ENCODE measurements at places on chromosomes 2 and 18.

DNA sequence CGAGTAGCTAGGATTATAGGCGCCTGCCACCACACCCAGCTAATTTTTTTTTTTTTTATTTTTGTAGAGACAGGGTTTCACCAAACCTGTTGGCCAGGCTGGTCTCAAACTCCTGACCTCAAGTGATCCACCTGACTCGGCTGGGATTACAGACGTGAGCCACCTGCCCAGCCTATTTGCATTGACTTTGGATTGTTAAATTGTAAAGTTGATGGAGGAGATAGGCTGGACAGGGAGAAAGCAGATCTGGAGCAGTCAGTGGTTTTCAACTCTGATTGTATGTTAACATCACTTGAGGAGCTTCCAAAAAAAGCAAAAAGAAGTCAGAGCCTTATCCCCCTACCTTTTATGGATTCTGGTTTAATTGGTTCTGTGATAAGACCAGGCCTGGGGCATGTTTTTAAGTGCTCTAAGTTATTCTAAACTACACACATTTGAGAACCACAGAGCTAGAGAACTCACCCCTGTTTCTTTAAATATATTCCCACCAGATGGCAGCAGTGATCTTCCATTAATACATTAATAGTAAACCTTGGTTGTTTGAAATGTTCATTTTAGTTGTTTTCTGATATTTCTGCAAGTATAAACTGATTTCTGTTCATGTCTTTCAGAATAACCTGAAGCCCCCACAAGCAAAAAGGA lies 7.5 kb downstream of the C2orf49 start:
- DNase-seq = peak; percentile 84

- peak; percentile 80 for DNase-seq
Measured at GRCh38 chr2:227406177-227407031, 18.7 kb upstream of the SCYGR1 start.

GRCh38 chr2:152227969-152228592 lies 52.5 kb upstream of the STAM2 start:
- DNase-seq = no peak

DNA sequence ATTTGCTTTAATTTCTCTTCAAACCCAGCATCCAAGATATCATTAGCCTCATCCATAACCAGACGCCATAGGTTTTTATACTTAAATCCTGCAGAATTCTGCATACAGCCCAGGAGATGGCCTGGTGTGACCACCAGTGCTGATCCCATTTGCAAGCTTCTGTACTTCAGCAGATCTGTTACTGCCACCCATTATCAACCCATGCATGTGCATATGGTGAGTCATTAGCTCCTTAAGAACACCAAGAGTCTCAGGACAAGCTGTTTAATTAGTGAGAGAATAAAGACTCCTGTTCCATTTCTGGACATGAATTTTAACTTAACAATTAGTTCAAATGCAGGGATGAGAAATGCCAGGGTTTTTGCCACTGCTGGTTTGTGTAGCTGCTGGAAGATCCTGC lies 110.7 kb upstream of the TANK start:
- no peak for DNase-seq

GRCh38 chr2:217909156-217909820 lies 93.5 kb downstream of the TNS1 start:
- DNase-seq = no peak

- DNase-seq = no peak
Measured at GRCh38 chr18:24009651-24010333, 4.8 kb upstream of the TTC39C start.

GRCh38 chr2:214232271-214232670 lies 178.6 kb upstream of the VWC2L start:
- DNase-seq = no peak

Data from hematopoietic multipotent progenitor cell treated with erythropoietin and hydrocortisone succinate and interleukin-3 and kit ligand, for 4 days (in vitro differentiated cells).